ENCODE measurements at places on chromosomes 4 and X.

DNA sequence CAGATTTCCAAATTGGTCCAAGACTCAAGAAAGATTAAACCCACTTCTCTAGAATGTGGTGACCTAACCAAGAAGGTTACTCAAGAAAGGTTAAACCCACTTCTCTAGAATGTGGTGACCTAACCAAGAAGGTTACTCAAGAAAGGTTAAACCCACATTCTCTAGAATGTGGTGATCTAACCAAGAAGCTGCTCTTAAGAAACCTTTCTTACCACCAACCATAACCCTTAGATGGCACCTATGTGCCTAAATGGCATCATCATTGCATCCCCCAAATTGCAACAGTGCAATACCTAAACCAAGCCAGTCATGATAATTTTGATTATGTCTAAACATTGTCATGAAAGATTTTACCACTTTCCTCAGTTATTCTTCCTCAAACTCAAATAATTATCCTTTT is 49.2 kb downstream of the IDS start:
- DNase-seq = no peak

GRCh38 chrX:50180073-50180940 is 20.5 kb downstream of the AKAP4 start:
- no peak for DNase-seq

GRCh38 chrX:47540754-47541538 is 20.1 kb upstream of the ARAF start:
- DNase-seq = no peak

GRCh38 chr4:137267024-137267423 is 265.3 kb downstream of the PCDH18 start:
- no peak for DNase-seq

- no peak for DNase-seq
These were observed 393.8 kb downstream of the INPP4B start for GRCh38 chr4:142452161-142452855.

GRCh38 chr4:53640576-53641453 is 49.5 kb upstream of the LNX1 start:
- no peak for DNase-seq

GRCh38 chr4:72457158-72457557 is 111.9 kb downstream of the ADAMTS3 start:
- DNase-seq = no peak

GRCh38 chr4:654871-655463 is 19.1 kb downstream of the ATP5ME start:
- no peak for DNase-seq

GRCh38 chrX:82734140-82734539 is 774.0 kb upstream of the POU3F4 start:
- no peak for DNase-seq

GRCh38 chr4:132955146-132955545 is 193.9 kb upstream of the PCDH10 start:
- DNase-seq = no peak

GRCh38 chr4:72366601-72367000 is 202.4 kb downstream of the ADAMTS3 start:
- DNase-seq = no peak

GRCh38 chr4:148445860-148446330 is 3.7 kb upstream of the NR3C2 start:
- no peak for DNase-seq

GRCh38 chr4:85684676-85685075 is 209.7 kb downstream of the ARHGAP24 start:
- no peak for DNase-seq

GRCh38 chrX:110123331-110123782 is 120.4 kb downstream of the TMEM164 start:
- no peak for DNase-seq

DNA sequence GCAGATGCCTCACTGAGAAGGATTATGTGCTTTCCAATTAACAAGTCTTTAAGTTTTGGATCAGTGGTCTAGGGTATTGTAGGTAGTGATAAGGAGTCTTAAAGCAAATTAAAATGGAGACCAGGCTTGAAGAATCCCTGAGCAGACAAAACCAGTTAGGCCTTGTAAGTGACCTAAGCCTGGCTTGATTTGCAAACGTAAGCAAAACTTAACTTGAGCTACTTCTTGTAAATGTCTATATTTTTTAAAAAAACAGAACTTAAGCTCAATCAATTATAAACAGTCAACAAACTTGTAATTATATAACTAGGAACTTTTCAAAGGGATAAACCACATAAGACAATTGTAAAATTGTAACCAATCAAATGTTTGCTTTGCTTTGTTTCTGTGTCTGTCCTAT is 72.7 kb upstream of the NALF2 start:
- DNase-seq = no peak

GRCh38 chr4:5036239-5036638 is 15.0 kb upstream of the STK32B start:
- no peak for DNase-seq

DNA sequence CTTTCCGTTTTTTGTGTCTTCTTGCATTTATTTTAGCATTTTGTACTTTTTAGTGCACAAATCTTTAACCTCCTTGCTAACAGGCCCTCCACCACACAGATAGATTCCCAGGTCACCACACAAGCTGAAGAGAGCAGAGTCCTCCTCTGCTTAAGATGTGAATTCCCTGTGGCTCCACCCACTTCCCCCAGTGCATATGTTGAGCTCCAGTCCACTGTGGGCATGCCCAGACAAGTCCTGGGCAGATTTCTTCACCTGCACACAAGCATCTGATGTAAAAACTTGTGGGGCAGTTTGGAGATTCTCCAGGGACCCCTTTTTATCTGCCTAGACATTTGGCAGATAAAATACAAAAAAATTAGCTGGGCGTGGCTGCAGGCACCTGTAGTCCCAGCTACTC is 19.8 kb upstream of the PASD1 start:
- no peak for DNase-seq

DNA sequence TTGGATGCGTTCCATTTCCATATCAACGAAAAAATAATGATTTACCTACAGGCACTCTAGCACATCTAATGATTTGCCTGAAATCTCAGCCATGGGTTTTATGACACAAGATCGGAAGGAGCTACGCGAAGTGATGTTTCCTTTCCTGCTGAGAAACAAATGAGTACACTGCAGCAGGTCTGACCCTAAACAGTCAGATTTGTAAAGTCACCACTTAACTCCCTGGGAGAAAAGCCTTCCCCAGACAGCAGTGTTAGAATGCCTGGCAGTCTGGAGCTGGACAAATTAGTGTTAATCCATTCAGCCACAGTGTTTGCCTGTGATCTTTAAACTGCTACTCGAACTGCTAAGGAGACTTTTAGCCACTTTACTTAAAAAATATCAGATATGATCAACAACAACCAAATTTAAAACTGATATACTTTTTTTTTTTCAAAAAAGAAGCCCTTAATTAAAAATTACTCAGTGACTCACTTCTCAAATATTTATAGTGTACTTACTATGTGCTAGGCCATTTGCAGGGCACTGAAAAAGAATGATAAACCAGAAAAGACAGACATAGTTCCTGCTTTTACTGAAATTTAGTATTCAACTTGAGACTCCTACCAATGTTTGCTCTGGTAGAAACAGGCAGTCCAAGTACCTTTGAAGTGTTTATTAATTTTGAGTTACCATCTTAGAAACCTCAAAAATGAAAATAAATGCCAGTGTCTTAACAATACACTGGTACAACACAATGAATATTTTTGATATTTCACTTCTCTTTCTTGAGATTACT is 104.5 kb downstream of the SHISA3 start:
- DNase-seq = no peak

GRCh38 chr4:88136249-88136648 is 22.2 kb downstream of the ABCG2 start:
- no peak for DNase-seq

DNA sequence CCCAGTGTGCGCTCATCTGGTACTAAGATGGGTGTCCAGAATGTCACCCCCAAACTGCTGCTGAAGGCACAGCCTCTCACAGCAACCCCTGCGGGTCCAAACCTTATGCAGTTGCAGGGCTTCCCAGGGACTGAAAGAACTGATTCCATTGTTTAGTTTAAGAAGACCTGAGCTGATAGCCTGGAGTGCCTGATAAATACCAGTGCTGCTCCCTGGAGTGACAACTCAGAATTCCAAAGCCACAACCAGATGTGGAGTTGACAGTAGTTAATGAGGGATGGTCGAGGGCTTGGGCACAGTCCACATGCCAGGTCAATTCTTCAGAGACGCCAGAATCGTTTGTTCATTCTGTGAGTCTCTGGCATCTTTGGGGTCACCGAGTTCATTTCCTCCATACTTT is 71.2 kb downstream of the LNX1 start:
- DNase-seq = no peak

GRCh38 chr4:81724925-81725329 is 253.2 kb upstream of the RASGEF1B start:
- peak; percentile 4 for DNase-seq

DNA sequence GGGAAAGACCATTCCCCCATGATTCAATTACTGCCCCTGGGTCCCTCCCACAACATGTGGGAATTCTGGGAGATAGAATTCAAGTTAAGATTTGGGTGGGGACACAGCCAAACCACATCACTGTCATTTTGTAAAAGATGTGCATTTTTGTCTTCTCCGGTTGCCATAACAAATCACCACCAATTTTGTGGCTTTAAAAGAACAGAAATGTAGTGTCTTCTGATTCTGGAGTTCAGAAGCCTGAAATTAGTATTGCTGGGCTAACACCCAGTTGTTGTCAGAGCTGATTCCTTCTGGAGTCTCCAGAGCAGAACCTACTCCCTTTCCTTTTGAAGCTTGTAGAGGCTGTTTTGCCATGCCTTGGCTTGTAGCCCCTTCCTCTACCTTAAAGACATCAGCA is 54.1 kb upstream of the DHRSX start:
- no peak for DNase-seq

DNA sequence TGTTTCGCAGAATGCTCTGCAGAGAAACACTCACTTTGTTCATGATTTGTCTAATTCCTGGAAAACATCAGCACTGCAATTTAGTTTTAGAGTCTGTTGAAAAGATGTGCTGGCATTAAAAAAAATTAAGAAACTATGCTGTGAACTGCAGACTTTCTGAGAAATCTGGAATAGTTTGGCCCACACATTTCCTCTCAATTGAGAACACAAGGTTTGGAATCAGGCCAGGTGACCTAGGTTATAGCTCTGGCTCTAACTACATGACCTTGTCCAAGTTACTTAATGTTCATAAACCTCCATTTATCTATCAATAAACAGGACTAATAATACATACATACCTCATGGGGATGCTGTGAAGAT is 61.4 kb upstream of the ENPEP start:
- DNase-seq = no peak

DNA sequence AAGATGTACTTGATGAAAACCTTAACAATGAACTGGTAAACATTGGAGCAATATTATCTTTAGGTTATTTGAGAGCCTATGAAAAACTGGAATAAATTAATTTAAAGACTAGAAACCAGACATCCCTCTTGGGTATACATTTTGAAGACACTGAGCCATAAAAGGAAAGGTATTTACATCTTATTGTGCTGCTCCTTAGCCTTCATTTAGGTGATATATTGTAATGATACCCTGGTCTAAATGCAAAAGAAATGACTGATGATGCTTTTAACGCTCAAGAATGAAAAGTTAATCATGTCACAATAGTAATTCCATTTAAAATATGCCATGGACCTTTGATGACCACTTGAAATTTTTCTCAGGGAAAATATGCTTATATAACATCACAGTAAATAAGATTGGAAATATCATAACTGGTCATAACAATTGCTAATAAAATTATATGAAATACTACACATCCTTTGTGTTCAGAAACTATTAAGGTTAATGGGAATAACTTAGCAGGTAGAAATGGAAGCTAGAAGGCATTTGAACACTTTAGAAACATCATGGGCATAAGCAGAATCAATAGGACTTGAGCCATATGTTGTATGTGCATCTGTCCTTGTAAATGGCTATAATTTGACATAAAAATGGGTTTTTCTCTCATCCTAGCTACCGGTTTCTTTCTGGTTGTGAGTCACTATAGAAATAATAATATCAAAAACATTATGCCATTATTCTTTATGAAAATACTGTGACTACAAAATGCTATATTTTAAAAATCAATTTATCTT is 979.7 kb downstream of the RAPGEF2 start:
- no peak for DNase-seq

- DNase-seq = no peak
These were observed 15.3 kb upstream of the HPGD start for GRCh38 chr4:174537634-174538033.

- no peak for DNase-seq
These were observed 86.1 kb downstream of the SOWAHB start for GRCh38 chr4:76811604-76812412.

- DNase-seq = no peak
These were observed 76.0 kb downstream of the ABLIM2 start for GRCh38 chr4:8082517-8083055.

DNA sequence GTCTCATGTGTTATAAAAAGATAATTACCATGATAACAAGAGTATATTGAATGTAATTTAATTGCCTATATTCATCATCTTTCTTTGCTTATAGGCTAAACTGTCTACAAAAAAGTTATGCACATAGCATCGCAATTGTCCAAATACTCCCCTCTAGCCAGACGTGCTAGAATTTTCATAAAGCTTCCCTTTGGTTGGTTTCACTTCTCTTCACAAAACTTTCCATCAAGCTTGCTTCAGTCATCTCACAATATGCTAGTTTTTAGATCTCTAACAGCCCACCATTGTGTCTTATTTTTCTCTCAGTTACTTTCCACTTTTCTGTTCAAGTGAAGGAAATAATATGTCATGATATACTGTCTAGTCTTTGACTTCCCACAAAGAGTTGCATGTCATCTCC is 448.3 kb upstream of the SPANXN1 start:
- no peak for DNase-seq

DNA sequence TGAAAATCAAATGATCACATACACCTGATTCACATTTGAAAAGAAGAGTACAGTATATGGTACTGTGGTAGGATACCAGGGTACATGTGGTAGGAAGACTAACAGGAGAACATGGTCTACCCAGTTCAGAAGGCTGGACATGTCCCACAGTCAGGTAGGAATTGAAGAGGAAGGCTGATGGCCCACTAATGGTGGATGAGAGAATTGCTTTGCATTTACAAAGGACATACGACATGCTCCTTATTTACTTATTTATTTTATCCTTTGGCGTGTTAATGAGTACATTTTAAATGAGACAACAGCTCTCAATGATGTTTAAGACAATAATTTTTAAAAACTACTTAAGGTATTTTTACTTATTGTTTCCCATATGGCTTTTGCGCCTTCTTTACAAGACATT is 106.7 kb upstream of the BMP2K start:
- DNase-seq = no peak

- no peak for DNase-seq
These were observed 52.8 kb upstream of the CLNK start for GRCh38 chr4:10737337-10737736.

GRCh38 chr4:169644802-169645201 is 24.4 kb downstream of the CLCN3 start:
- no peak for DNase-seq

DNA sequence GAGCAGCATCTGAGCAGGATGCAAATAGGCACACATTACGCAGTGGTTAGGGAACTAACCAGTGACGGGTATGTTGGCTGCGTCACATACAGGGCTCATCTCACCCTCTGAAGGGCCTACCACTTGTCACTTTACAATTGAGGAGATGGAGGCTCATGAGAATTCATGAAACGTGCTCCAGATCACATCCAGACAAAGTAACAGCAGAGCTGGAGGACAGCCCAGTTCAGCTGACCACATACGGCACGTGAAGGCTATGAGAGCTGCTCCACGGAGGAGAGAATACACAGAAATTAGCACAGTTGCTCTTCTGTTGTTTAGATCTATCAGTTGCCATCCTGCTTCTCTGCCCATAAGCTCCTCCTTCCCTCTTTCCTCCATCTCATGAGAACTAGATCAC is 78.4 kb downstream of the FAM9B start:
- DNase-seq = no peak

All from activated T-helper 1 cell treated with Interleukin-2 at 50 U/mL for 16 hours (primary cell).